ENCODE measurements at places on chromosomes 11 and 22. TPM values are rescaled to one million over a fixed set of nuclear protein-coding genes. Genes with fewer than 3 reads are reported as not detected.

Gene MMP13
- not detected for total RNA-seq

Gene ACCS
- 12.6 TPM for total RNA-seq

Gene ETS1
- total RNA-seq: 80.2 TPM

Gene SLC25A45
- total RNA-seq: 1.7 TPM

Gene MAJIN
- not detected for total RNA-seq

Gene GALNT18
- 5.2 TPM for total RNA-seq

Gene C1QTNF4
- total RNA-seq: 0.43 TPM

Gene FOLR1
- total RNA-seq: not detected

Gene DGCR6
- total RNA-seq: 2.2 TPM

Gene OR51E2
- total RNA-seq: 1.9 TPM

Gene NAALADL1
- 23.7 TPM for total RNA-seq

Gene NAT10
- 22.9 TPM for total RNA-seq

Gene PIK3IP1
- 18.0 TPM for total RNA-seq

Gene RIMBP3B
- 0.32 TPM for total RNA-seq

Gene SCUBE2
- total RNA-seq: 0.97 TPM

Gene OPCML
- under 0.01 TPM for total RNA-seq

Gene CTNND1
- 199 TPM for total RNA-seq

Gene ACRV1
- not detected for total RNA-seq

Gene CSRP3
- not detected for total RNA-seq

Gene ABTB2
- total RNA-seq: 3.9 TPM

Gene CDC42EP2
- total RNA-seq: 21.3 TPM

Gene RPLP2
- 278 TPM for total RNA-seq

Gene KRTAP5-11
- not detected for total RNA-seq

Gene KRTAP5-2
- total RNA-seq: not detected

Gene HSPB2
- total RNA-seq: 0.64 TPM

Gene SCGB2A2
- not detected for total RNA-seq

Gene LRRC56
- total RNA-seq: 0.64 TPM

Gene PGA5
- not detected for total RNA-seq

Gene GGTLC3
- not detected for total RNA-seq

Gene MMP7
- total RNA-seq: 2.6 TPM
